Tibial artery (tissue), 4 donors: ENCODE measurements at places on chromosomes 12 and 14.

- H3K4me1 ChIP-seq = no peaks in the 10 kb centered on the region
- H3K4me3 ChIP-seq = no peak overlapping the region
- H3K27ac ChIP-seq = no peak overlapping the region
- H3K36me3 ChIP-seq = no peaks in the 10 kb centered on the region
- H3K27me3 ChIP-seq = no peaks in the 10 kb centered on the region
- no peak for DNase-seq
Measured at GRCh38 chr12:72570601-72571000, 298.4 kb downstream of the TRHDE start.

GRCh38 chr12:5807090-5807414 lies 138.0 kb downstream of the ANO2 start:
- H3K4me3 ChIP-seq = no peak overlapping the region
- H3K36me3 ChIP-seq = no peaks in the 10 kb centered on the region
- peaks cover 33% of the 10 kb centered on the region for H3K27me3 ChIP-seq
- no peaks in the 10 kb centered on the region for H3K4me1 ChIP-seq
- H3K27ac ChIP-seq = no peak overlapping the region
- DNase-seq = no peak

DNA sequence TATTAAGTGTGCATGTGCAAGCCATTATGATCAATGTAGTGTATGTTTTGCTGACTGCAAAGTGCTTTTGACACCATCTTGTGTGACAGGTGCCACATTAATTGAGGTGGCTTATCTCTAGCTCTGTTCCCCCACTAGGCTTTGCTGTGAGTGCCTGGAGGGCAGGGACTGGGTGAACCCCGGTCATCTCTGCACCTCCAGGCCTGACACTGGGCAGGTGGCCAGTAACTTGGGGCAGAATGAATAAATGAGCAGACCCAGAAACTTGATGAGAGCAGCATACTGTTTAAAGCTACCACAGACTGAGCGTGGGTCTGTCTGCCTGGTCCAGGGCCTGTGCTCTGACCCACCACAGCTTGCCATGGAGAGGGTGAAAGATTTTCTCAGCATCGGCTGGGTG lies 151.6 kb downstream of the CALM1 start:
- no peak overlapping the region for H3K27ac ChIP-seq
- no peaks in the 10 kb centered on the region for H3K27me3 ChIP-seq
- DNase-seq = no peak
- H3K36me3 ChIP-seq = no peaks in the 10 kb centered on the region

DNA sequence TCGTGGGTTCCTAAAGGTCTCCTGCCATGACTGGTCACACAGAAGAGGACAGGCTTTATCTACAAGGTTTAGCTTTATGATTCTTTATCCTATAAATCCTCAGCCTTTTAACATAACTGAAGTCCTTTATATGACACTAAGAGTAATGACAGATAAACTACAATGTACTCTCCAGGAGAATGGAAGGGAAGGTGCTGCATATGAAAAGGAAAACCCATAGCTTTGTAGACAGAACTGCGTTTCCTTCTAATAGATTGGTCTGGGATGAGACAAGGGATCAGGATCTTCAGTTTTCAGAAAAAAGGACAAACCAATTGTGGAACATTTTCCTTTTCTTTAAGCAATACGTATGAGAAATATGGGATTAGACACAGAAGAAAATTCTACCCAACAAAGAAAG lies 201.1 kb upstream of the NPAS3 start:
- no peaks in the 10 kb centered on the region for H3K4me1 ChIP-seq
- H3K27ac ChIP-seq = no peak overlapping the region
- H3K36me3 ChIP-seq = peaks cover 6% of the 10 kb centered on the region
- no peak overlapping the region for H3K4me3 ChIP-seq
- no peaks in the 10 kb centered on the region for H3K27me3 ChIP-seq

DNA sequence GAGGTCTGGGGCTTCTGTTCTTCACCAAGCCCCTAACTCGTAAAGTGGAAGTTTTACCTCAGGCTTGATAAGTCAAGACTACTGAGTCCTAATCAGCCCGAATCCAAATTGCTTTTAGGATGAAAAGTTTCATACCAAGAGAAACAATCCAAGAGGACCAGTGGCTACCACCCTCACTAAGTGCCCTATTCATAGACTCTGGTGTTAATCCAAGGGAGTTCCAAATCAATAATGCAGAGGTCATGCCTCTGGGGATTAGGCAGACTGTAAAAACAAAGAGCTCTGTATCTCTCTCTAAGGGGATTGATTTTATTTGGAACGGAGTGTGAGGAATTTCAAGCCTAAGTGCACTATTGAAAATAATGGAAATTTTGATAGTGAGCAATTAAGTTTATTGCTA lies 76.3 kb upstream of the LMNTD1 start:
- no peak for DNase-seq
- no peaks in the 10 kb centered on the region for H3K4me1 ChIP-seq
- no peaks in the 10 kb centered on the region for H3K36me3 ChIP-seq
- H3K27ac ChIP-seq = no peak overlapping the region

DNA sequence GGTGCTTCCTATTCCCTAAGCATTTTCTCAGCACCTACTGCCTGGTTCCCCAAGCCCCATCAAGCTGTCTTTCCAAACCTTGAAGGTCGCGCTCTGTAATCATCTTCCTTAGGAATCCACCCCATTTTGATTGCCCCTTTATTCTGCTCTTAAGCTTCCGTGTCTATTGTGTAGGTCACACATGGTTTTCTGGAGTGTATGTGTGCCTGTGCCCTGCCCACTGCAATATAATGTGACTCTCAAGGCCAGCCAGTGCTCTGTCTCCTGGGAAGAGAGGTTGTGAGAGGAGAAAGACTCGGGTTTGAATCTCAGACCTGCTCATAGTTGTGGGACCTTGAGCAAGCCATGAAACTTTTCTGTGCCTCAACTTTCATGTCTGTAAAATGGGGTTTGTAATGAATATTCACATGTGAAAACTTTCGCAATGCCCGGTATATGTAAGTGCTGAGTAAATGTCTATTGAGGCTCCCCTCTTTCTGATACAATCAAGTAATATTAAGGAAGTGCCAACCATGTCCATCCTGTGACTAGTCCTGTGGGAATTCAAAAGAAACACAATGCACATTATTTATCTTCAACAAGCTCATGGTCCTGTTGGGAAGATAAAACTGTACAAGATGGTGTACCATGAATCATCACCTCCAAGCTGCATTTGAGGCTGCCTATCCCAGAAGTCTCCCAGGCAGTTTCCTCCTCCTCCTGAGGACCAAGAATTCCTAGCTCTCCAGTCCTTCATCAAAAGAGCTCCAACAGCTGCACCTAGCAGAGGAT lies 774 bp upstream of the KRT75 start:
- H3K4me3 ChIP-seq = no peak overlapping the region
- H3K27me3 ChIP-seq = no peaks in the 10 kb centered on the region
- DNase-seq = no peak
- no peak overlapping the region for H3K27ac ChIP-seq

GRCh38 chr14:60658211-60658690 lies 9.0 kb upstream of the SIX1 start:
- DNase-seq = no peak

DNA sequence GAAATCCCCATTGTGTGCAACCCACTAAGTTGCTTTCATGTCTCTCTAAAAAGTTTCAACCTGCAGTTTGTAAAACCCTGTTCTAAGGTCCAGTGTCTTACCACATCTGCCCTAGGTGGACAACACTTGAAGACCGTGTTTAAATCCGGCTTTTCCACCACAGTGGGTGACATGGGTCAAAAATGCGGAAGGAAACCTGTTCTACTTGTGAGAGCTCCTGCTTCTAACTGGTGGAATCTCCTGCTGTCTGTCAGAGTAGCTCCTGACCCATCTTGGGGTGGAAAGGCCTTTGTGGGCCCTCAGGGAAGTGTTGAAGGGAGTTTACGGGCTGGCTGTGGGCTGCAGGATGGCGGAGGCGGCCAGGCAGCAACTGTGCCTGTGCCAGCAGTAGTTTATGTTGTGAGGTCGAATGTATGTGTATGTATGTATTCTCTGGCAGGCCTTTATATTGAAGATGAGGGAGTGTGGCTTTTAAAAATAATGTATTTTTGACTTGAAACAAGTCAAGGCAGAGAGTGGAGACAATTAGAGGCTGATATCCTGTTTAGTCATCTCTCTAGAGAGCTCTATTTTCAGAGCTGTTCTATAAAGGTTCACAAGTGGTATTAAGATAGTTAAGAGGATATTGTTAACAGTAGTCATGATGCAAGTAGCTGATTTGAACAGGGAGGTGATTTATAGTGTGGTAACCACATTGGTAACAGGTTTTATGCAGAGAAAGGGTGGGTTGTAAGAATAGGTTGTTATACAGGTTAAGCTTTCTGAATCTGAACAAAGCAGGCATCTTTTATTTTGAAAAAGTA lies 67.0 kb downstream of the PRKCH start:
- no peak overlapping the region for H3K27ac ChIP-seq
- no peaks in the 10 kb centered on the region for H3K4me1 ChIP-seq
- no peaks in the 10 kb centered on the region for H3K36me3 ChIP-seq
- no peaks in the 10 kb centered on the region for H3K27me3 ChIP-seq
- no peak overlapping the region for H3K4me3 ChIP-seq

DNA sequence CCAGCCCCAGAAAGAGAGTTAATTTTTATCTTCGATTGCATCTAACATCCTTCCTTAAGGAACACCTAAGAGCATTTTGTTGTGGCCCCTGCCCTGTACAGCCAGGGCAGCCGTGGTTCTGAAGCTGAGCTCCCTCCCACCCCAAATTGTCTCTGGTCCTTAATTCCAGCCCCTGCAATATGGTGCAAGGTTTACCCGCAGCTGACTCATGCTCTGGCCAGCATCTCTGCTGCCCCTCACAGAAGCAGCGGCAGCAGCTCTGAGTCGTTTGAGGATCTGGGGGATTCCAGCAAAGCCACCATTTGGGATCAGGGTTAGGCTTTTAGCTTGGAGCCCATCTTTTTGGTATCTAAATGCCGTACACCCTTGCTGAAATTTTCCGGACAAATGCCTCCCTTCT lies 3.3 kb downstream of the DLK1 start:
- DNase-seq = no peak
- H3K4me1 ChIP-seq = no peaks in the 10 kb centered on the region
- H3K27ac ChIP-seq = no peak overlapping the region
- H3K27me3 ChIP-seq = no peaks in the 10 kb centered on the region

DNA sequence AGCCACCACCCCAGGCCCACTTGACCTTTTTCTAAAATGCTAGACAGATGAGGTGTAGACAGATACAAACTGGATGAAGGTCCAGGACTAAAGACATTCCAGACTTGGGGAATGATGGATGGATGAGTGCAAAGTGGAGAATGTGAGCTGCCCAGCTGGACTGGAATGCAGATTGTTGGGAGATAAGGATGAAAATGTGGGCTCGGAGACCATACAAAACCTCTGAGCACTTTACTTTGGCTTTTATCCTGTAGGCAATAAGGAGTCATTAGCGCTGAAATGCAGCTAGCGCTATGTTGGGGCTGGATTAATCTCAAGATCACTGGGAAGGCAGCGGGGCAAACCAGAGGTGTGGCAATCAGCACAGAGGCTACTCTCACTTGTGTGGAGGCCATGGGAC lies 64.7 kb upstream of the GNPNAT1 start:
- no peak overlapping the region for H3K27ac ChIP-seq
- no peaks in the 10 kb centered on the region for H3K4me1 ChIP-seq
- H3K36me3 ChIP-seq = peaks cover 44% of the 10 kb centered on the region
- H3K27me3 ChIP-seq = no peaks in the 10 kb centered on the region

- no peaks in the 10 kb centered on the region for H3K36me3 ChIP-seq
- peaks cover 13% of the 10 kb centered on the region for H3K4me1 ChIP-seq
- DNase-seq = no peak
- no peak overlapping the region for H3K27ac ChIP-seq
- H3K4me3 ChIP-seq = no peak overlapping the region
Measured at GRCh38 chr14:33634631-33635030, 316.2 kb downstream of the EGLN3 start.

- H3K27ac ChIP-seq = no peak overlapping the region
- no peaks in the 10 kb centered on the region for H3K27me3 ChIP-seq
- H3K4me3 ChIP-seq = no peak overlapping the region
- no peaks in the 10 kb centered on the region for H3K4me1 ChIP-seq
- DNase-seq = no peak
Measured at GRCh38 chr12:108103087-108103486, 26.0 kb upstream of the WSCD2 start.

DNA sequence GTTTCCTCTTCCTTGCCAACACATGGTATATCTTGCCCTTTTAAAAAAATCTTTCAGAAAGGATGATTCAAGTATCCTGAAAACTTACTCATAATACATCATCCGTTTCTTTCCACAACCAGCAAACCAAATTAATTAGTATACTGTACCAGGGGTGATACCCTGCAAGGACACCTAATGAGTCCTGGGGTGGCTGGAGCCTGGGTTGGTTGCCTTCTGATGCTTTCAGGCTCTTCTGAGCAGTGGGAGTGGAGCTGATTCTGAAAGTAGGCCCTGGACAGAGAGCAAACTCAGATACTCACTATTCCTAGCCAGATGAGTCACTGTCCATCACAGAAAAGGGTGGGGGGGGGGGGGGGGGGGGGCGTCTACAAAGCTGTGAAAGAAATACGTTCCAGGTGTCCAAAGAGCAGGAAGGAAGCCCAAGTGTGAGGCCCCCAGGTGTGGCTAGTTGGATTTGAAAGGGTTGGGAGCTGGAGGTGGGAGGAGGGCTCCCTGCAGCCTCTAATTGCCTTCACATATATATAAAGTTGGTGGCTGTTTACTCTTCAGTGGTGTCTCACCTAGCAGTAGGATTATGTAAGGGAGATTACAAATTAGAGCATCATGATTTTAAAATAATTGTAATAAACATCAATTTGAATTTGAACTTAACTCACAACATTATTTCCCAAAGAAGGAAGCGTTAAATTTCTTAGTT lies 36.5 kb downstream of the FBXO33 start:
- H3K36me3 ChIP-seq = peaks cover 43% of the 10 kb centered on the region
- no peaks in the 10 kb centered on the region for H3K27me3 ChIP-seq
- no peak overlapping the region for H3K27ac ChIP-seq
- DNase-seq = no peak

GRCh38 chr14:100019156-100019744 lies 46.0 kb upstream of the EVL start:
- no peak overlapping the region for H3K27ac ChIP-seq
- no peaks in the 10 kb centered on the region for H3K36me3 ChIP-seq
- DNase-seq = no peak

GRCh38 chr12:2268471-2269286 lies 215.9 kb downstream of the CACNA1C start:
- peak overlapping the region; percentile 73 for H3K27ac ChIP-seq
- H3K36me3 ChIP-seq = no peaks in the 10 kb centered on the region
- no peak overlapping the region for H3K4me3 ChIP-seq
- peak; percentile 71 for DNase-seq

- no peaks in the 10 kb centered on the region for H3K27me3 ChIP-seq
- H3K4me1 ChIP-seq = no peaks in the 10 kb centered on the region
- H3K36me3 ChIP-seq = no peaks in the 10 kb centered on the region
- no peak overlapping the region for H3K4me3 ChIP-seq
Measured at GRCh38 chr12:58564721-58565120, 355.6 kb downstream of the LRIG3 start.
